ENCODE measurements at places on chromosomes 1 and 21.
A peak's percentile ranks its signal among the peaks of the same experiment; 100 is the strongest.

DNA sequence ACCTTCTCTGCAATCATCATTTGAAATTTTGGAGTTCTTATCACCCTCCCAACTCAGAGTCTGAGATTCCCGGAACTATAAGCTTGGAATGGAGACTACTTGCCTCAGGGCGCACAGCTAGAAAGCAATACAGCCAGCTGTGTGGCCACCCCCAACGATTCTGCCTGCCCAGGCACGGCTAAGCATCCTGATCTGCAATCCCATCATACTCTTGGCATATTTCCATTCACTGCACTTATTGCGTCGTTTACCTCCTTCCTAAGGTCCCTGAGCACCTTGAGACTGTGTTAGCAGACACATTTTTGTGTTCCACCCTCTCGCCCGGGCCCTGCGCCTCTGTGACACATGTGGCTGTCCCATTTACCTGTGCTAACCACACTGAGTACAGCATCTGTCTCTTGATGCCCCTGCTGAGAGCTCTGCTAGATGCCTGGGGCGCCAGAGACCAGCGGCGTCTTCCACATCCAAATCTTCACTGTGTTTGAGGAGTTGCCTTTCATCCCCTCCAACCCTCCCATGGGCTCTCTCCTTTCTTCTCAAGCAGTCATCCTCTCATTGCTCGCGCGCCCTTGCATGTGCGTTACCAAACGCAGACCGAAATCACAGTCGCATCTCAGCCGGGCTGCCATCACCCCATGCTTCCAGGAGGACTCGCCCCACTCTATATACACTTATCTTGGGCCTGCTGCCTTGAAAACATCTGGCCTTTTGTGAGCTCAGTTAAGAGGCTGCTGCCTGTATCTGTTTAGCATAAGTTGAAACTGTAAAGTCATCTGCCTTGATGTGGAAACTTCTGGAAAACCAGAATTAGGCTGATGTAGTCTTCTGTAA, 3.5 kb upstream of the CLDN19 start:
- no peak for DNase-seq

DNA sequence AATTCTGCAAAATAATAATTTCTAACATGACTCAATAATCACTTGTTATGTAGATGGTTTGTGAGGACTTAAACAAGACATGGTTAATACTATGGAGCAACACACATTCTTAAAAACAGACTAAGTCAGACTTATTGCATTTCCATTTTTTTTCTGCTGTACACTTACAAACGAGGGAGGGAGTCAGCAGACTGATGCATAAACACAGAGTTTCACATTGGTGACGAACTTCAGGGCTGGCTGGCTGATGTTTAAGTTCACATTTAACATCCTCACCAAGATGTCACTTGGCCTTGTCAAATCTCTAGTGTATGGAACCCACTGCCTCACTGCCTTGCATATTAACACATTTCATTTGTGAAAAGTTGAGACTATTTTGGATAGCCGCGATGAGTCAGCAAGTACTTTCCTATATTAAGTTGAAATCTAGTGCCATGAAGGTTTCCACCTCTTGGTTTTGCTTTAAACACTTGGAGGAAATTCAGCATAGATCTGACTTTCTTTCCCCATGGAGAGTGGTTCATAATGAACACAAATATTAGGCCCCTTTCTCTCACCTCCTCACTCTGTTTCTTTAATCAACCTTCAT, 337.5 kb upstream of the RUNX1 start:
- DNase-seq, result no peak

DNA sequence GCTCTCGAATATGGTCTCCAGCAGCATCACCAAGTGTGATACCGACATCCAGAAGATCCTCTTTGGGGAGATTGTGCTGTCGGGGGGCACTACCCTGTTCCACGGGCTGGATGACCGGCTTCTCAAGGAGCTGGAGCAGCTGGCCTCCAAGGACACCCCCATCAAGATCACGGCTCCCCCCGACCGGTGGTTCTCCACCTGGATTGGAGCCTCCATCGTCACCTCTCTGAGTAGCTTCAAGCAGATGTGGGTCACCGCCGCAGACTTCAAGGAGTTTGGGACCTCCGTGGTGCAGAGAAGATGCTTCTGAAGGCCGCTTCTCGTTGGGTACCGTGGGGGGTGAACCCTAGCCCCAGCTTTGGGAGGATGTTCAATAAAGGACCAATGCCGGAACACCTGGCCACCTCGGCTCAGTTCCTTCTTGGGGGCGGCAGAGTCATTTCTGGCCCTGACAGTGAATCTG, 1.3 kb downstream of the ACTRT2 start:
- DNase-seq, result no peak

GRCh38 chr1:37922767-37923550, 23.9 kb downstream of the INPP5B start:
- DNase-seq, result no peak

GRCh38 chr1:19757641-19758040, 42.1 kb downstream of the TMCO4 start:
- DNase-seq, result no peak

- no peak for DNase-seq
Observed at GRCh38 chr1:41769068-41769467, 149.7 kb downstream of the HIVEP3 start.

GRCh38 chr1:58901008-58901407, 117.2 kb upstream of the JUN start:
- DNase-seq, result no peak

DNA sequence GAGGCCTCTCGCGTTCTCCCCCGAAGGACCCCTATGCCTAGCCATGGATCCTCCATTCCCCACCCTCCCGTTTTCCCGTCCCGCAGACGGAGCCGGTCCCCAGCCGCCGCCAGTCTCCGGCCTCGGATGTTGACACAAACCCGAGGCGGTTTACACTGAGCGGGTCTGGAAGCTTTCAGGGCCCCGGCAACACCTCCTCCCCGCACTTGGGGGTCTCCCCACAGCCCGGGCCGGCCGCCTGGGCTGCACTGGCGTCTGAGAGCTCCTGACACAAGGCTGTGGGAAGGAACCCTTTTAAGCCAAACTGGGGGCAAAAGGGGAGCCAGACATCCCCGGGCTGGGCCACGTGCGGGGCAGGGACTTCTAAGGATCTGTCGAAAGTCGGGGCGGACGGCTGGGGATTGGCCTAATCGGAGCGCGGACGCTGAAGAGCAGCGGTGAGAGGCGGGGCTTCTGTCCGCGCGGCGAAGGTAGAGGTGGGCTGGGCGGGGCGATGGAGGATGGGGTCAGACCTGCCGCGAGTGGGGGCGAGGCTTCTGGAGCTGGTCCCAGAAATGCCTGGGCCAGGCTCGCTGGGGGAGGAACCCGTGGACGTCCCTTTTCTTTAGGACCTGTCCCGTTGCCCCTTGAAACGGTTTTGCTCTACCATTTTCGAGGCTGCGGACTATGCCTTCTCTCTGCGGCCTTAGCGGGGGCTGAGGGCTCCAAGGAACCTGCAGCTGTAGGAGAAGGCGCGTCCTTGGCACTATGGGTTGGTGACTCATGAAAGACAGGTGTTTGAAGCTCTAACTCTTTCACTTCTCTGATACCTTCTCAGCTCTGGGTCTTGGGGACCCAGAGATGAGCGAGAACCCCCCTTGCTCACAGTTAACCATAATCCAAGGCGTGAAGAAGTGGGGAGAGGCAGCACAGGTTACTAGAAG, 1.2 kb upstream of the HPCAL4 start:
- no peak for DNase-seq

GRCh38 chr1:99561952-99562351, 84.0 kb upstream of the PALMD start:
- DNase-seq, result no peak

DNA sequence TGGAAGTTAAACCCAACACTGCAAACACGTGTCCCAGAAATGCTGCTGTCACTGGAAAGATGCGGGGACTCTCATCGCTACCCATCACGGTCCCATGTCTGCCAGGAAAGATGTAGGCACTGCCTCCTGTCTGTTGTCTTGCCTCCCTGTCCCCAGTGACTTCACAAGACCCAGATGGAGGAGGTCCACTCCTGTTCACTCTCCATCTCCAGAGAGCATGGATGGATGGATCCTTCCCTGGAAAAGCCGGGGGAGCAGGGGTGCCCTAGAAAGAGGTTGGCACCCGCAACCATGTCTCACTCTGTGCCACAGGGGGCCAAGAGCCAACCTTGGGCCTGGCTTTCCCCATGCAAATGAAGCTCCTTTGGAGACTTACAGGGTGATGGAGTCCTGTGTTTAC, 135.5 kb downstream of the GLIS1 start:
- DNase-seq, result no peak

- no peak for DNase-seq
Observed at GRCh38 chr1:78426408-78426807, 64.4 kb upstream of the PTGFR start.

DNA sequence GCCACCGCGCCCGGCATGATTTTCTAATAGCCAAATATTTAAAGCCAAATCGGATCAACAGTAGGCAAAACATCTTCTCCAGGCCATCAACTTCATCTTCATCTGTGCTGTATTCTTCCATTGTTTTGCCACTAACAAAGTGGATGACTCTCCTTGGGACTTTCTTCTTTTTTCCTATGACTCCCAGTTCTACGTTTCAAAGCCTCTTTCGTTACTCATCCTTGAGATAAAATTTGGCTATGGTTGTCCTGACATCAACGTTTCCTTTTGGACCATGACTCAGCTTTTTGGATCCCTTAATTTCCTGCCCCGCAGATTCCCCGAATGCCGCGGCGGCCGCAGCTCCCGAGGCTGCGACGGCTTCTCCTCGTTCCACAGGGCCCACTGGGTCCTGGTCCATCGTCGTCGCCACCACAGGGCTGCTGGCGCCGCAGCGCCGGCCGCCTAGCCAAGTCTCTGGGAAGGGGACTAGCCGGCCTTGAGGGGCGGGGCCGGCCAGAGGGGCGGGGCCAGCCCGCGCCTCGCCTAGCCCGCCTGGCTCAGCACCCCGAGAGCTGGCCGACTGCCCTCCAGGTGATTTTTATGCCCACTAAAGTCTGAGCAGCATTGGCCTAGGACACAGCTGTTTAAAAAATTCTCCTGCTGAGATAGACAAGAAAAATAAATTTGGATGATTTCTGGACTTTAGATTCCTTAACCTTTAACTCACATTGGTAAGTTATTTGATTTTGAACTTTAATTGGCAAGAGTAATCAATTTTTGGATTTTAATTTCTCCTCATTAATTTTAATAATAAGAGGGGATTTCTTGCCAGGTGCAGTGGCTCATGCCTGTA, 93.9 kb downstream of the ADCY10 start:
- DNase-seq, result peak; percentile 19

DNA sequence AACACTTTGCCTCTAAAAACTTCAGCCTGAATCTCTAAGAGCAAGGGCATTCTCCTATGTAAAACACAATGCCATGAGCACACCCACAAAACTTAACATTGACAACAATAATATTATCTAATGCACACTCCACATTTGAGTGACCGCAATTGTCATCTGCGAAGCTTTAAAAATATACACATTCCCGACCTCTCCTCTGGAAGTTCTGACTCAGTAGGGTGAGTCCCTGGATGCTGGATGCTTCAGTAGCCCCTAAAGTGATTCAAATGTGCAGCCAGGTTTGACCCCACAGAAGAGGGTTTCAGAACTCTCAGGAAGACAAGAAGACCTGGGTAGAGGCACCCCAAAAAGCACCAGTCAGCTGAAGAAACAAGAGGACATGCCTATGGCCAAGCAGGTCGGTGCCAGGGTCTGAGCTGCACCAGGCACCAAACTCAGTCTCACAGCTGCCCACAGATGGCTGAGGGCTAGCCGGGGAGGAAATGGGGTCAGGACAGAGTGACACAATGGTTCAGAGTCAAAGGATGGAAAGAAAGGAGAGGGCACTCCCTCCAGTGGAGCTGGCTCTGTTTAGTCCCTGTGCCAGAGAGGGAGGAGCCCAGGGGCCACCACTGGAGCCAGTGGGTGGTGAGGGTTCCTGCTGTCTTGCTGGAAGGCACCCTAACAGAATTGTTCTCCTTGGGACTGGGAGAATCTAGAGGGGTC, 17.4 kb downstream of the PIK3C2B start:
- no peak for DNase-seq

DNA sequence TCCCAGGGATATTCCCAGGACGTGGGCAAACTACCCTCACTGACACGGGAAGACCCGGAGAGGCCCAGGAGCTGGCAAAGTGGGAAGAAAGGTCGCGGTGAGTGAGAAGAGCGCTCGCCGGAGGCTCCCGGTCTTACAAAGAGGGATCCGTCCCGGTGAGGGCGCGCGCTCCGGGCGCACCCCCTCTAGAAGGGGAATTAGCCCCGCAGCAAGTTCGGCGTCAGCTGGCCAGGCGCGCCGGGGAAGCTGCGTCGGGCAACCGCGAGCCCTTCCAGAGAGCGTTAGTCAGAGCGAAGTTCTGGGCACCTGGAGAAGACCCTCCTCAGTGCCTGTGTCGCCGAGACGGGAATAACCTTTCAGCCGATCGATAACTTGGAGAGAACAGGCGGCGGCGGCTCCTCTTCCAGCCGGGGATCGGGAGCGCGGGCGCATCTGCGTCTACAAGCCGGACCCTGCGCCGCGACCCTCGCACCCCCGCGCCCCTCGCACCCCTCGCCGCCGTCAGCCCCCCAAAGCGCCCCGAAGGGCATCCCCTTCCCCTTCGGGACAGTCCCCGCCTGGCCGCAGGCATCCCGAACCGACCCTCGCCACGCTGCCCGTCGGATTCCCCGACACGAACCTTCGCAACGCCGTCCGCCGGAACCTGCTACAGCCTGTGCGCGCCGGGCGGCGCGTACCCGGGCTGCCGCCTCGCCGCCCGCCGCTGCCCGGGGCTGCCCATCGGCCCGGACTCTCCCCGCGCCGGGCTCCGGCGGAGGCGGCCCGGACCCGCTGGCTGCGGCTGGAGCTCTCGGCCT, 485 bp downstream of the SIPA1L2 start:
- no peak for DNase-seq

GRCh38 chr1:18861082-18861481, 1.6 kb upstream of the TAS1R2 start:
- no peak for DNase-seq

- no peak for DNase-seq
Observed at GRCh38 chr1:3408751-3409266, 45.7 kb upstream of the ARHGEF16 start.
